ENCODE measurements at places on chromosomes 6 and 20.

DNA sequence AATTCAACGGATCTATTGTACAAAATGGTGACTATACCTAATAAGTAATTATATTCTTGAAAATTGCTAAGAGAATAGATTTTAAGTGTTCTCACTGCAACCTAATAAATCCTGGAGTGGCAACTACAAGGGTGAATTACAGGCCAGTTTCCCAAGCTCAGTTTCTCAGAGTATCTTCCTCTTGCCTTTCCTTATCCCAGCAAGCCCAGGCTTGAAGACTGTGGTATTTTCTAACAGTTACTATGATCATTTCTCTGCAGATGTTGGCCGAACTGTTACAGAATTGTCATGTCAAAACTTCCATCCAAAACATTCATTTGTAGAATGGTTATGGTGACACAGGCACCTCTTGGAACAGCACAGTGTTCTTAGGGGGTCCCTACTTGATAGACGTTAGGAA, 138.1 kb upstream of the PTCHD4 start:
- no peak for DNase-seq

DNA sequence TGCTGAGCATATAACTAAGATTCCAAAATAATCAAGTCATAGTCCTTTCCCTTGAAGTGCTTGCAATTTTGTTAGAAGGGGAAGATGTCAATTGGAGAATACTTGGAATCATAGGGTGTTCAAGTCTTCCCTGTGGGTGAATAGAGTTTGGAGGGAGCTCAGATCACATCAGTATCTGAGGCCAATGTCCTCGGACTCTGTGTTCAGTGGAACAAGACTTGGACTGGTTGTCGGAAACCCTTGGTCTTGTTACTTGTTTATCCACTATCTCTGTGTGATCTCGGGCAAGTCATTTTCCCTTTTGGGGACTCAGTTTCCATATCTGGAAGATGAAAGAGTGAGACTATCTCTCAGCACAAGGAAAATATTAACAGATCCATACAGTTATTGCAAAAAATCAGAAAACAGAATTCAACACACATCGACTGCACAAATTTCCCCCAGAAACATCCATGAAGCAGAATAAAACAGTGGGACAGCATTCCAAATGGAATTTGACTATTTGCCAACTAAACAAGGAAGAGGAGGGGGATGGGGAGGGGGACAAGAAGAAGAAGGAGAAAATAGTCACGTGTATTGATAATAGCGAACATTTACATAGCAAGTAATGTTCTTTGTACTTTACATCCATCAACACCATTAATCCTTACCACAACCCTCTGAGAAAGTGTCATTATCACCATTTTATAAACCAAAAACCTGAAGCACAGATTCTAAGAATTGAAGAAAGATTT, 3.9 kb upstream of the EDEM2 start:
- no peak for DNase-seq

DNA sequence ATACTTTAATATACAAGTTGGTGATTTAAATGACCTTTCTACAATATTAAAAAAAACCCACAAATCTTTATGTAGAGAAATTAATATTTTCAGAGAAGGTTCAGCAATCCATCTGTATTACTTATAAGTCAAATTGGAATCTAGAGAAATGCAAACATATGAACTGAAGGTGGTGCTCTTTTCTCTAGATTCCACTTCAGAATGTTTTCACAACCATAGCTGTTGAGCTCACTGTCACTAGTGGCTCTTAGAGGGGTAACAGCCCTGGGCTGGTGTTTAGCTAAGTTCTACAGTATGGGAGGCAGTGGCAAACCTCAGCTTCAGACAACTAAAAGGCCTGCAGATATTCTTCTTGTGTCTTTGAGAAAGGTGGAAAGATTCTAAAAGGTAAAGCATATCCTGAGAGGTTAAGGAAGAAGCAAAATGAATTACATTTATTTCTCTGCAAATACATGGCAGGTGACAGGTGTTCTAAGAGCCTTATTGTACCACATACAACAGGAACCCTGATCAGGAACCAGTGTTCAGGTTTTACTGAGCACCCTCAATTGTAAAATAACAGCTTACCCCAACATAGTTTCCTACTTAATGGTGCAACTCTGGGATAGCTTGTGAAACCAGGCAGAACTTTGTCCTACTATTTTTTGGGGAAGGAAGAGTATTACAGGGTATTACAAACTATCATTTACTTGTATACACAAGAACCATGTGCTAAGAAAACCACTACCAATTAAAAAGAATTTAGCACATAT, 56.6 kb upstream of the SAMHD1 start:
- DNase-seq = no peak

GRCh38 chr20:37882961-37883712, 19.8 kb upstream of the VSTM2L start:
- no peak for DNase-seq

DNA sequence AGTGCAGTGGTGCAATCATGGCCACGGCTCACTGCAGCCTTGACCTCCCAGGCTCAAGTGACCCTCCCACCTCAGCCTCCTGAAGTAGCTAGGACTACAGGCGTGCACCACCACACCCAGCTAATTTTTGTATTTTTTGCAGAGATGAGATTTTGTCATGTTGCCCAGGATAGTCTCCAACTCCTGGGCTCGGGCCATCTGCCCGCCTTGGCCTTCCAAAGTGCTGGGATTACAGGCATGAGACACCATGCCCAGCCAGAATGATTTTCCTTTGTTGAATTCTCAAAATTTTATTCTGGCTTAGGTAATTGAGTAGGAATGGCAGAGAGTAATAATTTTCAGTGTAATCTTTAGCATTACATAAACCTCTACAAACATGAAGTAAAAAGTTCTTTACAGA, 37.1 kb downstream of the SLC16A10 start:
- DNase-seq = no peak

- DNase-seq = no peak
Observed at GRCh38 chr20:19745584-19745983, 12.5 kb upstream of the RIN2 start.

Data from Right ventricle myocardium superior (tissue), 1 donor.